Stimulated activated CD4-positive, alpha-beta T cell treated with anti-CD3 and anti-CD28 coated beads, Interleukin-1b, Interleukin-23, amount 100 ng/mL, for 48 hours (primary cell): ENCODE measurements at places on chromosomes 4 and X.

GRCh38 chr4:150970685-150971151 is 44.4 kb downstream of the LRBA start:
- DNase-seq: no peak

DNA sequence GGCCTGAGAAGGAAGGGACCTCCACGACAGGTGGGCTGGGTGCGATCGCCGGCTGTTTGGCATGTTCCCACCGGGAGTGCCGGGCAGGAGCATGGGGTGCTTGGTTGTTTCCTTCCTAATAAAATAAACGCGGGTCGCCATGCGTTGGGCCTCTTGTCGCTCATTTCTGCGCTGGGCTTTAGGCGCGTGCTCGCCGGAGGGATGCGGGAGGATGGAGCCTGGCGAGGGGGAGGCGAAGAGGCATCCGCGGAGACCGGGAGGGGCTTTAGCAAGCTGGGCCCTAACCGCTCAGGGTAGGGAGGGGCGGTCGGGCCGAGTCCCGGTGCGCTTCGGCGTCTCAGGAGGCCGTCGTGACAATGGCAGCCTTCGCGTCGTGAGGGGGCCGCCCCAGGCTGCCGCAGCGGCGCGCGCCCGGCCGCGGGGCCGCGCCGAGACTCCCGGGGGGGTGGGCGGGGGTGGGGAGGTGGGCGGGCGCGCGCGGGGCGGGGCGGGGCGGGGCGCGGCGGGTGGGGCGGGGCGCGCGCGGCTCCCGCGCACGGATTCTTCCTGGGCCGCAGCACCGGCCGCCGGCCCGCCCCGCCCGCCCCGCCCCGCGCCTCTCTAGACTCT is 476 bp upstream of the GDI1 start:
- peak; percentile 37 for DNase-seq

GRCh38 chrX:3638280-3638873 is 75.1 kb downstream of the PRKX start:
- peak; percentile 13 for DNase-seq

DNA sequence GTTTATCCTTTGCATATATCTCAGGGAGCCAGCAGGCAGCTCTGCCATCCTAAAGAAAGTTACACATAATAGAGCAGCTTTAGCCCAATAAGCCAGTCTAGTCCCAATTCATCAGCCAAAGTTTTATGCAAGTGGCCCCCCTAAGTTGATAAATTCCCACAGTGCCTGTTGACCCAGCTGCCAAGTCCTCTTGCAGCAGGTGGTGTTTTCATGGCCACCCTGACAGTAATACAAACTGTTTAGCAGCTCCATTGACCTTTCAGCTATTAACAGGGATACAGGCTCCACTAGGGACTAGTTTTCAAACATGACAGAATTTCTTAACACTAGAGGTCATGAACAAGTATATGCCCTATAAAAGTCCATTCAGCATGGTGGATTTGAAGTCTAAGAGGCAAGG is 77.5 kb downstream of the HHIP start:
- DNase-seq: no peak

- DNase-seq: no peak
These were observed 34.5 kb upstream of the HGFAC start for GRCh38 chr4:3407171-3407771.

DNA sequence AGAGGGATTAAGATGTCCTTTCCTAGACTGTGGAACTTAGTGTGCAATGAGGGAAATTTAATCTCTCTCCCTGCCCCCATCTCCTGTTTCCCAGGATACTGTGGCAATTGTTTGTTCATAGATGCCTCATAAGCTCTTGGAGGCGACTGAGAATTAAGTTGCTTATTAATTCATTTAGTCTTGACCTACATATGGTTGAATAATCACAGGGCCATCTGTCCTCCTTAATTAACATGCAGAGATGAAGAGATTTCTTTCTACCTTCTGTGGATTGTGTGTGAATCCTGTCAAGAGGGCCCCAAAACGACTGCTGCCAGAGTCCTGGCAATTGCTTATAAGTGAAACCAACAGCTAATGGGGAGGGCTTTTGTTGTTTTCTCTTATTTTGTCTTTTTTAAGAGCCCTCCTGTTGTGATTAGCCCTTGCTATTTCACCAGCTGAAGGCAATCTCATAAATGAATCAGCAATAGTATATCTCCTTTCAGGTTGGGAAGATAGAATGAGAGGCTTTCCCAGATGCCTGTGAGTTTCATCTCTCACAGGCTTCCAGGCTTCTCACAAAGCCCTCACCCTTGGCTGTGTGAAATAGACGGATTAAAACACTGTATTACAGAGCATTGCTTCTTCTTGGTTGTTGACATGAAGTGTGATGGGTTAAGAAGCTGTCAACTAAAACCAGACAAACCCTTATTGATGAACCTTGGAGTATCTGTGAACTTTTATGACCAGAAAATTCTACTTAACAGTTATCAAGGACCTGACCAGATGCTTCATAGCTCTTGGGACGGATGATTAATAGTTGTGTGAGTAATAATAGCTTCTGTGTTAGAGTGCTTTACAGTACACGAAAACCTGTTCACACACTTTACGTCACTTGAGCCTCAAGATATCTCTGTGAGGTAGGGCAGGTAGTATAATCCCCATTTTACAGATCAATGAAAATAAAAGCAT is 58.5 kb downstream of the PGRMC2 start:
- no peak for DNase-seq

DNA sequence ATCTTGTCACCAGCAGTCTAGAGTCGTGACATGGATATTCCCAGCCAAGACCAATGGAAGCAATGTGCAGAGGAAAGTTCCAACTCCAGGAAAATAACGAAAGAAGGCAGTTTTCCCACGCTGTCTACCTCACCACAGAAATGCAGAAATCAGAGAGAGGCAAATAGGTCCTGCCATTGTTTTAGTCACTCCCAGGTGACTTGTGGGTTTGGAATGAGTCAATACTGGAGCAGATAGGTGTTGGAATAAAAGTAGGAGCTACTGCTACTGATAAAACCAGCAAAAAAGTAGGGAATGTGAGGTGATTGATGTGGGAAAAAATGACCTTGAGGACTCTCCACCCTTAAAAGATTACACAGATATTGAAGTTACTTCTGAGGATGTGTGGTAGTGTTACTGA is 72.8 kb upstream of the RAI2 start:
- DNase-seq: no peak
